Cerebellum (tissue), 4 donors: ENCODE measurements at places on chromosomes 5 and 9.

DNA sequence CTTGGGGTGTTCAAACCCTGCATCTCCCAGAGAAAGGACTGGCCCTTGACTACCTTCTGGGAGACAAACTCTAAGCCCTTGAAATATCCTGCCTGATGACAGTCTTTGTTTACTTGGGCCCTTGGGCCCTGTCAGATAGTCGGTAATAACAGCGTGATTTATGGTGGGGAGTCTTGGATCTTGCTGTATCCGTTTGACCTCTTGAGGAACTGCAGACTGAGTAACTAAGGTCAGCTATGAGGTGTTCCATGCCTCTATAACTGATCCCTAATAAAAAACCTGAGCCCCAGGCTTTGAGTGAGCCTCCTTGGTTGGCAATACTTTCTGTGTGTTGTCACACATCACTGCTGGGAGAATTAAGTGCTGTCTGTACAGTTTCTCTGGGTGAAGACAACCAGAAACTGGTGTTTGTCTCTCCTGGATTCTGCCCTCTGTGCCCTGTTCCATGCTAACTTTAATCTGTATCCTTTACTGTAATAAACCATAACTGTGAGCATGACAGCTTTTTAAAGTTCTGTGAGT is 56.2 kb upstream of the ANKRD33B start:
- DNase-seq, result no peak

DNA sequence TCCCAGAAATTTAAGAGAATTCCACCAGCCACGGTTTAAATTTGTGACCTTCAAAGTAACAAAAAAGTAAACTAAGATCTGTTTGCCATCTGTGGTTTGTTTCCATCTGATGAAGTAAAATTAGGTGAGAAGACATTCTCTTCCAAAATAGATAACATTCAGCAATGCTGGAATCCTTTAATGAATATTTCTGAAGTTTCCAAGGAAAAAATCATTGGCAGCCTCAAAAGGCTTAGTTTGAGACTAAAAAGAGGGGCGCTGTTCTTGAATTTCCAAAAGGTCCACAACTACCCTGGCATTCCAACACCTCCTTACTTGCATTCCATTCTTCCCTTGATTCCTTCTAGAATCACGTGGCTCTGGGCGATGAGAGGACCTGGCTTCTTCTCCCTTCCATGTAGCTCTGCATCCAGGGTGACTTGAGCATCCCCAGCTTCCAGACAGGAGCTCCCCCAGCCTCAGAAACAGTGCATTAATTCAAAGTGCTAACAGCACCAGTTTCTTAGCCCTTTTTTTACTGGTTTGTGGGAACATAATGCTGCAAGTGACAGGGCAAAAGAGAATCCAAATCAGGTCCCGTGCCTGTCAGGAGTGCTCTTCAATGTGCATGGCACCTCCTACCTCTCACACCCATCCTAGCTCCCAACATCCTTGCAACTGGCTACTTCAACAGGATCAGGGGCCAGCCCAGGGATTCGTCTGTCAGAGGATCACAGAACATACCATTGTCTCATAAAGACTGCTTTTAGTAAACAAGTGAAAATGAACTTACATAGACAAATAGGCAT is 191.5 kb upstream of the S1PR3 start:
- no peak for DNase-seq

GRCh38 chr9:77802064-77802463 is 153.9 kb upstream of the GNA14 start:
- no peak for DNase-seq

- DNase-seq, result no peak
These were observed 32.2 kb downstream of the ANXA2R start for GRCh38 chr5:43007911-43008362.

DNA sequence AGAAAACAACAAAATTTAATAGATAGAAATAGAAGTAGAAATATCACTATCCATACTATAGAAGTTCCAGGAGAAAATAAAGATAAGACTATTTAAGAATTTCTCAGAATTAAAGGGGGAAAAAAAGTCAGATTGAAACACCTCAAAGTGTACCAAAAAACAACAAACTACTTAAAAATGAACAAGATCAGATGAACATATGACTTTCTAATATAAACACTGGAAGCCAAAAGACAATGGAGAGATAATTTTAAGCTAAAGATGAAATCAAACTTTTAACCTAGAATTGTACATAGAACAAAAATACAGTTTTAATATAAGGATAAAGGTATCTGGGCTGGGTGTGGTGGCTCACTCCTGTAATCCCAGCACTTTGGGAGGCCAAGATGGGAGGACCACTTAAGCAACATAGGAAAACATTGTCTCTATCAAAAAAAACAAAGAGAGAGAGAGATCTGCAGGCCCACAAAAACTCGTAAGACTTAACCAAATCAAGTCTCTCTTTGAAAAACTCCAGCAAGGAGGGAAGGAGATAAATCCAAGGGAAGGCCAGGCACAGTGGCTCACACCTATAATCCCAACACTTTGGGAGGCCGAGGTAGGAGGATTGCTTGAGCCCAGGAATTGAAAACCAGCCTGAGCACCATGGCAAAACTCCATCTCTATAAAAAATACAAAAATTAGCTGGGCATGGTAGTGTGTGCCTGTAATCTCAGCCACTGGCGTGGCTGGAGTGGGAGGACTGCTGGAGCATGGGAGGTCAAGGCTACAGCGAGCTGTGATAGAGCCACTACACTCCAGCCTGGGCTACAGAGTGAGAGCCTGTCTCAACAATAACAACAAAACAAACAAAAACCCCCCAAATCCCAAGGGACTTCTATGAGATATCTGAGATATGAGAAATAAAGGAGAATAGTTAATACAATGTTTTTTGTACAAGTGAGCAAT is 32.4 kb downstream of the ABHD17B start:
- DNase-seq, result no peak

- no peak for DNase-seq
These were observed 433.0 kb downstream of the DNAH5 start for GRCh38 chr5:13511442-13511841.

DNA sequence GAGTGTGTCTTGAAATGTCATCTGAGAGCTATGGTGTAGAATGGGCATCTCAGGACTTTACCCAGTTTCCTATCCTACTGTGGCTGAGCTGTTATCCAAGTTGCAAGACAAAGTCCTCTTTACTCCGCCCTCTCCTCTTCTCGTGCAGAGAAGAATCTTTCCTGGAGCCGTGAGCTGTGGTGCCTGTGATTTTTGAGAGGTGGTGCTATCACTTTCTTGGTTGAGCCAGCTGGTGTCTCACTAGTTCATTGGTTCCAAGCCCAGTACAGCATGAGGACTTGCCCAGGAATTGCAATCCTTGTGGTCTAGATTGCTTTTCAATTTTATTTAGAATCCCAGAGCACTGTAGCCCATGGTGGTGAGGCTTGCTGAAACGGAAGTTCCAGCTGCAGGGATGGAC is 2300.3 kb downstream of the MAT2B start:
- DNase-seq, result no peak

- no peak for DNase-seq
These were observed 86.6 kb downstream of the SLC38A9 start for GRCh38 chr5:55625589-55625909.

- DNase-seq, result no peak
These were observed 40.4 kb upstream of the ORM1 start for GRCh38 chr9:114282507-114282906.

DNA sequence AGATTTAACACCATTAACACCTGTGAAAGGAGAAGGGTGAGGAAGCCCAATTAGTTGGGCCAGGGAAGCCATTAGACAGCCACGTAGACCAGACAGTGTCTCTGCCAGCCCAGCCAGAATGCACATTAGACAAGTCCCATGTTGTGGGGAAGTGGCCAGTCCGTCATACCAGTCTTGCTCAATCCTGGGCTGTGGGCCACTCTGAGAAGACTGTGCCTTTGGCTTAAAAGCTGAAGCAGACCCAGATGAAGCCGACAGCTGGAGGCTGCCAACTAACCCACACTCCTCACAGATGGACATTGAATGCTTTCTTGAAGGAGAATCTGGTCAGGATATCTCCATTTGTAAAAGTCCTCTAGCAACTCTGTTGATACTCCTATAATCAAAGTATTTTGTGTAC is 128.5 kb downstream of the CHSY3 start:
- DNase-seq, result no peak

DNA sequence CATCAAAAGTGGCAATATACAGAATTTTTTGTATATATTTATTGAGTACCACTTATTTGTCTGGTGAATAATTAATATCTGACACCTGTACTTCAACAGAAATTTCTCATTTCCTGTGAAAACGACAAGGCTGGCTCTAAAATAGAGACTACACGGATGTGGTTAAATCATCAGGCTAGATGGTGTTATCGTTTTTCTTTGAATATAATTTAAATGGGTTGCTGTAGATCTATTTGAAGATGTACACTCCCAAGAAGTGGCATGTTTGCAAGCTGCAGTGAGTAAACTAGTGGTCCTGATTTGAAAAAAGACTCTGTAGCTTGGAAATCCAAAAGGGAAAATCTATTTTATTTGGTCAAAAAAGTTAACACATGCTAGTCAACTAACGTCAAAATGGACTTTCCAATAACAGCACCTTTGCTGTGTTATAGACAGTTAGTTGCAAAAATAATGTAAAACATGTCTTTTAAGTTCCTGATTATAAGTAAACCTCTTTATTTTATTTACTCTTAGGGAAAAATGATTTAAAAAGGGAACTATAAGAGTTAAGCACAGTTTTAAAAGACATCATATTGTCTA is 13.8 kb downstream of the ST8SIA4 start:
- DNase-seq, result no peak

GRCh38 chr9:93675336-93676150 is 99.2 kb downstream of the PHF2 start:
- no peak for DNase-seq

DNA sequence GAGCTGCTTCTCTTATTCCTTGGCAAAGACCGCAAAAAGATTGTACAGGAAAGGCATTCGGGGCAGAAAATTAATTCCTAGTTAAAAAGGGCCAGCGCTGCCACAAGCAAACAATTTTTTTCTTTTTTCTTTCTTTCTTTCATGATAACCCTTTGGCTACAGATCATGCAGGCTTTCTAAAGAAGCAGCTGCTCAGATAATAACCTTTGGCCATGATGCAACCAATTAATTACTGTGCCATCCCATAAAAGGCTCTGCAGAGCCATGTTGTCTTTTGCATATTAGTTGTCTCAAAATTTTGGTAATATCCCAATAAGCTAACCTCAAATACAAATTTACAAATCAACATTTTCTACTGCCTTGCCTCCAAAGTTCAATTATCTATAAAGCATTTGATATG is 758.4 kb upstream of the SEMA6A start:
- no peak for DNase-seq

GRCh38 chr5:126857472-126858410 is 80.8 kb downstream of the LMNB1 start:
- peak; percentile 39 for DNase-seq

DNA sequence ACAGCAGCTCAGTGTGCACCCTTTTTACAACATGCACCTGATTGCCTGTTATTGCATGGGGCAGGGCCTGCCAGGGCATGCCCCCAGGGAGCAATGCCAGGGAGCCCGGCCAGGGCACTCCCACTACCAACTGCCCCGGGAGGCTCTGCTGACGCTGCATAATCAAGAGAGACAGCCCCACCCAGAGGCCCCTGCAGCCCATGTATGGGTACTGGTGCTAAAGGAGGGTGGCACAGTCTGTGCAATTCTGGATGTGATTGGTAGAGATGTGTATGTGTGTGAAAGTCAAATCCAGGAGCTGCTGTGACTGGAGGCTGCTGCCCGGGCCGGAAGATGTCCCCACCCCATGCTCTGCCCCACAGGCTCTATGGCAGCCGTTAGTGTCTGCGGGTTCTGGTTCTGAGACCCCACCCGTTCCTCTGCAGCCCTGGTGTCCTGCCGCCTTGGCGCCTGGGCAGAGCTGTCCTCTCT is 3.9 kb upstream of the NEURL1B start:
- DNase-seq, result no peak

GRCh38 chr9:71119746-71120145 is 1.7 kb downstream of the TRPM3 start:
- DNase-seq, result no peak

GRCh38 chr9:13386316-13386715 is 106.8 kb upstream of the MPDZ start:
- no peak for DNase-seq

DNA sequence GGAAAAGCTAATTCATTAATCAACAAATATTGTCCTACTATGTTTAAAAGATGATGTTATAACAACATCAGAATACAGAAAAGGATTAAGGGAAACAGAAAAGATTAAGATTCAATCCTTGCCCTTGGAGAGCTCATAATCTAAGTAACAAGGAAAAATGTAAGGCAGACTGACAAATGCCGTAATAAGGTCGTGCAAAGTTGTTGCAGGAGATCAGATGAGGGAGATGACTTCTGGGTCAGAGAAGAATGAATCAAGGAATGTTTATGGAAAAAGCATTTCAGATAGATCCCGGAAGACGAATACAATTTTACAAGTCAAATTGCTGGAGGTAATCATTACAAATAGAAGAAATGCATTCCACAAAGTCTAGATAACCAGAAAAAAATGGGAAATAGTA is 6.4 kb downstream of the ADAMTS6 start:
- no peak for DNase-seq

DNA sequence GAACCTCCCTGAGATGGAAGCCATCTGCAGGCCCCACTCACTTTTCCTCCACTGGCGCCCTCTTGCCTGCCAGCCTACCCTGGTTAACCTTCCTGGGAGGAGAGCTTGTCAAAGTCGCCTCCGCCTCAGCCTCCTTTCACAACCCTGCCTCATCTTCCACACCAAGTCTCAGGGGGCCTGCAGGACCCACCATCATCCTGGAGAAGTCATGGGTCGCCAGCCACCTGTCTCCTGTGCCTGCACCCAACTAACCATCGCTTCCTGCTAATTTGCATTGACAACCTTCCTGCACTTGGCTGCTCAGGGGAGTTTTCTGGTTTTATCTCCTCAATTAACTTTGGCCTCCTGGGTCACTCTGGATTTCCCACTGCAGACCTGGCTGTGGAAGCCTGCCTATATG is 52.8 kb upstream of the GRHPR start:
- DNase-seq, result no peak

DNA sequence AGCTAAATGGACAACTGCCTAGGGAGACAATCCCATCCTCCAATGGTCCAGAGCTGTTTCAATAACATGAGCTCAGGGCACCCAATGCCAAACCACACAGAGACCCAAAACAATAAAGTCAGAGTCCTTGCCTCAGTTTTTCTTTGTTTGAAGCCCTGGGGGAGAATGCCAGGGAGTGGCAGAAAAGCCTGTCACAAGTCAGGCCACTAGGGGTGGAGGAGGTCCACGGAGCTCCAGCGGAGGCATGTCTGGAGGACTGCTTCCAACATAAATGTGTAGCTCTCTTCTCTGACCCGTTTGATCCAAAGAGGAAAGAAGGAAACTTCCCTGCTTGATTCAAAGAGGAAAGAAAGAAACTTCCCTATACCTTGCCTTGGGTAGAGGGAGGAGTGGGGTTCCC is 175.3 kb downstream of the HSPA4 start:
- no peak for DNase-seq
